ENCODE measurements at places on chromosomes 12 and 14.
A peak's percentile ranks its signal among the peaks of the same experiment; 100 is the strongest.

GRCh38 chr14:60189923-60190840 lies 25.0 kb upstream of the DHRS7 start:
- no peak for DNase-seq

DNA sequence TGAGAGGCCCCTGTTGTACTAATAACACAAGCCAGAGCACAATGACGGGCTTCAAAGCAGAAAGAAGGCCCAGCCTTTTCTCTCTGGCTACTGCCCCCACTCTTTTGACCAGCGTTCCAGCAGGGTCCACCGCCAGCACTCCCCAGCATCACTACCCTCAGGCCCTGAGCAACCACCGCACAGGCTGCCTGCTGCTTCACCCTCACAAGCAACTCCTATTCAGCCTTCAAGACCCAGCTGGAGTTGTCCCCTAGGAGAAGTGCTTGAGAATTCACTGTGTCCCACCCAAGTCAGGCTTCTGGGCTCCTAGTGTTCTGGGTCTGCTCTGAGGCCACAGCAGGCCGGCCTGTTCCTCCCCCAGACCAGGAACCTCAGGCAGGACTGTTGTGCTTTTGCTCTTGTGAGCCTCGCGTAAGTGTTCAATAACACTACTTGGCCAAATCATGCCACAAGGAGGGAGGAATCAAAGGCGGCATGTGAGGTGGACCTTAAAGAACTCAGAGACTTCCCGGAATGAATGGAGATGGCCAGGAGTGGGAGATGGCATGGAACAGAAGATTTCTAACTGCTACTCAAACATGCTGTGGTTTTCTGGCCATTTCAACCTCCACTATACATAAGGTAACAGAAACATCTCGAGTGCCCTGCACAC lies 83.3 kb upstream of the GPR68 start:
- DNase-seq, result no peak

DNA sequence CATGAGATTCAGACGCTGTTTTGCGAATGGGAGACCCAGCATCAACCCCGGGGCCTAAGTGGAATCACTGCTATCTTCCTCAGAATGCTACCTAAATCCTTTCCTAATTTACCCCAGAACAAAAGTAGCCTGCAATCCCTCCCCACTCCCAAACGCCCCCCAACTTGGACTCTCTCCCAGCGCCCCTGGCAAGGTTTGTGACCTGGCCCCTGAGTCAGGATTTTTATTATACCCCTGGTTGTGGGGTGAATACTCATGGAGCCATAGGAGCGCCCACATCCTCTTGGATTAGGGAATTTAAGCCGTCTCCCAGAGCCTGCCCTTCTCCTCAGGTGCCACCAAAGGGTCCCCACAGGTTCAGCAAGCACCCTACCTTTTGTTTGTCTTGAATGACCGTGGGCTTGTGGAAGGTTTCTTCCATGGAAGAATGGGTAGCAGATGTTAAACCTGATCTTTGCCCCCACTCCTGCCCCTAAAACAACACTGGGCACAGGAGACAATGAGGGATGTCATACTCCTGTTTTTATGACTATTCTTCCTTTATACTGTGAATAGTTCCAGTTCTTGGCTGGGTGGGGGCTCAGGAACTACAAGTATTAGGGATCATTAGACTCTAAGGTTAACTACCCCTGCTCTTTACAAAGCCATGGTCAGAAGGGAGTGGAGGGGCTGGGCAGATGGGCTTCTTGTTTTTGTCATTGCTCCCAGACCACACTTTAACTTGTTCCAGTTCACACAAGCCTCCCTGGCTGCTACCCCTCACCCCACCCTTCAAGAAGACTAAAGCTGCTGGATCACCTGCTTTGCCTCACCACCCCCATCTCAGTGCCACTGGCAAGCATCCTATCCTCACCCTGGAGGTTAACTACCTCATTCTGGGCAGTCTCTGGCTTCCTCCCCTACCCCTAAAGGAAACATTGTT lies 630 bp downstream of the MYL6B start:
- no peak for DNase-seq

- no peak for DNase-seq
Measured at GRCh38 chr14:46686652-46687051, 35.1 kb upstream of the RPL10L start.

GRCh38 chr14:100651999-100652508 lies 64.8 kb upstream of the BEGAIN start:
- DNase-seq, result no peak

DNA sequence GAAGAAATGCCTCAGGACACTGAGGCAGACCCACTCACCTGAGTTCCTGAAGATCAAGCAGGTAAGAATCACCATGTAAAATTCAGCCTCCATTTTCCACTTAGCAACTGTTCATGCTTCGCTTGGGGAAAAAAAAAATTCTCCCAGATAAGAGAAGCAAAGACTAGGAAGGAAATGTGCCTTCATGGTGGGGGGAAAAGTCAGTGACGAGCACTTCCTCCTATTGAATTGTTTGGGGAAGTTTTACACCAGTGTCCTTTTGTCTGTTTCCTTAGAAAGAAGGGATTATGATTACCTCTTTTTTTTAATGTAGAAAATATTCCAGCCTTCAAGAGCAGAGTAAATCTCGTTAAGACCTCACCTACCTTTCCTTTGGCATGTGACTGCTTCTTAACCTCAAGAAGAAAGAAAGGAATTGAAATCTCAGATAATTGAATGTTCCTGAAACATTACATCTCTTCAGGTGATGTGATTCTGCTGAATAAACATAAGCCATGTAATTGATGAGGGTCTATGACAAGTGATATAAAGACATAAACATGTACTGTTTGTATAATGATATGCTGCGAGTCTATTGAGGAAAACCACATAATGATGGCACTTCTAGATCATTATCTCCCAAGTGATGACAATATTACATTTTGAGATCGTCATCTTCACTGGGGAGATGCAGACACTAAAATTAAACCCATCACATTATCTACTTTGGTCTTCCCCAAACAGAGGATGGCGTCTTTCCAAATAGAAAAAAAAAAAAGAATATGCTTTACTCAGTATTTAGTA lies at the start of gene PTPRB:
Gene PTPRB, minus strand, starts transcription at position 127 of the 783 bp plus-strand sequence. Its CDS starts 34 bp downstream, at position 93.
- no peak for DNase-seq

DNA sequence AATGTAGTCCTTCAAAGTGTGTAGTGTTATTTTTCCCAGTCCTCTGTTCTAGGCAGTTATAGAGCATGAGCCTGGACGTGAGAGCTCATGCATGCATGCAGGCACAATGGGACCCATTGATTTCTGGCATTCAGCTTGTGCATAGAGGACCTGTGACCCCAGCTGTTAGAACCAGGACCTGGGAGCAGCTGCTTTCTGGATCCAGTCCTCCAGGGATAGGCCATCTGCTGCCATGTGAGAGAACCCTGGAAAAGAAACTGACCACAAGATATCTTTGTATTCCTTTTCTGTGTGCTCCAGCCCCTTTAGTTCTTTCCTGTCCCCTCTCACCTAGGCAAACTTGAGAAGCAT lies 76.9 kb downstream of the SUSD6 start:
- no peak for DNase-seq

DNA sequence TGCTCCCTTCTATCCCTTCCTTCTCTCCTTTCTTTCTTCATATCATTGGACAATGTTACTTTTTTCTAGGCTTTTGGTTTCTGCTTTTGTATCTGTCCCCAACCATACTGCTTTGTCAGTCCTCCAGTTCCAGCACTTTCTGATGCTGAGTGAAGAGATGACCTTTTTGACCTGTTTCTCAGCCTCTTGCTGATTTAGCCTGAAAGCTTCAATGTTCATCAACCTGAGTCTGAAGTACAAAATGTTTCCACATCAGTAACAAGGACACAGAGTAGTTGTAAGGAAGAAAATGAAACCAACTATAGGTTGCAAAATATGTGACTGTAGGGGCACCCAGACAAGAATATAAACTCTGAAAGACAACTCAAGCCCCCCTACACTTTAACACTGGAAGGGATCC lies 25.2 kb upstream of the AKAP6 start:
- no peak for DNase-seq

DNA sequence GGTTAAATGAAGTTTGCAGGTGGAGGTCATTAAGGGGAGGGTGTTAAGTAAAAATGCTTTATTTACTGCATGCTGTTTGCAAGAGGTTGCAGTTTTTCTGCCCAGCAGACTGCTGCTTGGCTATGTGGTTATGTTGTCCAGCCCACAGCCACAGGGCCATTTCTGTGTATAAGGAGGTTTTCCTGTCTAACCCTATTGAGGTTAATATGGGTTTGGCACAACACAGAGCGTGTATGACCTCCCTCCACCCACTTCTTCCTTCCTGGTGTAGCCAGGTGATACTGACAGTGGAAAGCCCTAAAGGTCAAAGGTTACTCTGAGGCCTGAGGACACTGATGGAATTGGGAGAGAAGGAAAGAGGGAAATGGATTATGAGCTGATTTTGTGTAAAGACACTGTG lies 253.7 kb upstream of the PWP1 start:
- DNase-seq, result no peak

DNA sequence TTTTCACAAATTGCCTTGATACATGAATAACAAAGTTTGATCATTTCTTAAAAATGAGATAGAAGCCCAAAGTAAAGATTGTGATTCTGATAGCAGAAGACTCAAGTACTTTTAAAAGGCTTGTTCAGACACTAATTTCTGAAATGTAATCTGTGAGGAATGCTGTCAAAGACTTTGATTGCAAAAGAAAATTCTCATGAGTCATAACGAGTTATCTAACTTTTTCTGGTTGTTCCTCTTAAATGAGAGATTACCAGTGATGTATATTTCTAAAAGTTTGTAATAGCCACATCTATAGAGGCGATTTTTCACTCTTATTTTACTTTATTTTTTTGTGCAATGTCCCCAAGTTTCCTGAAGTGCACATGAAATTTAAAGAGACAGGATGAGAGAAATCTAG lies 7.0 kb downstream of the PYGL start:
- no peak for DNase-seq

DNA sequence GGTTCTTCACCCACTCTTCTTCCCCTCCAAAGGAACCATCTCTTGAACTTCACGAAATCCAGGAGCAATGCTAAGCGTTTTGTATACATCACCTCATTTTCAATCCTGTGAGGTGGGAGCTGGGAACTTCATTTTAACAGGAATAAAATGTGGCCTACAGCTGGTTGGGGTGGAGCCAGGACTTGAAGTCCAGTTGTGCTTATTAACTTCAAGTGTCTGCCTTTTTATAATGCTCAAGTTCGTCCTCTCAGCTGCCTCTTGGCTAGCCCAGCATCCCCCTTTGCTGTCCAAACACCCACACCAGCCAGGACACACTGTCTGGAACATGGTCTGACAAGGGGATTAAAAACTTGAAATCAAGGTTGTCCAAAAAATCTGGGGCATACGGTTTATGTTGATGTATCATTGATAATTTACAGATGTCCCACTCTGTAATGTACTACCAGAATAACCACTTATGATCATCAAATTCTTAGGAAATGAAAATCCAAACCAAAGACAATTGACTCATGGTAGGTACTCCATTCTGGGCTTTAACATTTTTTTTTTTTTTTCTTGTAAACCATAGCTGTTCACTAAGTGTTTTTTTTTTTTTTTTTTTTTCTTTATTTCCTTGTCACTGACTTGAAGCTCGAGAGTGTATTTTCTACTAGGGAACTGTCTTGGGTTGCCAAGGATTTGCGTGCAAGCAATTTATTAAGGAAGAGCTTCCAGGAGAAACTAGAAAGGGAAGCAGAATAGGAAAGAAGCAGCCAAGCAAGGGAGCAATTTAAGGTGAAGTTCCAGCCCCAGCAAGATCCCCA lies 252.3 kb downstream of the EFCAB11 start:
- peak; percentile 87 for DNase-seq

GRCh38 chr12:100564090-100564489 lies 9.4 kb upstream of the GAS2L3 start:
- peak; percentile 33 for DNase-seq

- no peak for DNase-seq
Measured at GRCh38 chr12:113782873-113783272, 183.3 kb downstream of the RBM19 start.

DNA sequence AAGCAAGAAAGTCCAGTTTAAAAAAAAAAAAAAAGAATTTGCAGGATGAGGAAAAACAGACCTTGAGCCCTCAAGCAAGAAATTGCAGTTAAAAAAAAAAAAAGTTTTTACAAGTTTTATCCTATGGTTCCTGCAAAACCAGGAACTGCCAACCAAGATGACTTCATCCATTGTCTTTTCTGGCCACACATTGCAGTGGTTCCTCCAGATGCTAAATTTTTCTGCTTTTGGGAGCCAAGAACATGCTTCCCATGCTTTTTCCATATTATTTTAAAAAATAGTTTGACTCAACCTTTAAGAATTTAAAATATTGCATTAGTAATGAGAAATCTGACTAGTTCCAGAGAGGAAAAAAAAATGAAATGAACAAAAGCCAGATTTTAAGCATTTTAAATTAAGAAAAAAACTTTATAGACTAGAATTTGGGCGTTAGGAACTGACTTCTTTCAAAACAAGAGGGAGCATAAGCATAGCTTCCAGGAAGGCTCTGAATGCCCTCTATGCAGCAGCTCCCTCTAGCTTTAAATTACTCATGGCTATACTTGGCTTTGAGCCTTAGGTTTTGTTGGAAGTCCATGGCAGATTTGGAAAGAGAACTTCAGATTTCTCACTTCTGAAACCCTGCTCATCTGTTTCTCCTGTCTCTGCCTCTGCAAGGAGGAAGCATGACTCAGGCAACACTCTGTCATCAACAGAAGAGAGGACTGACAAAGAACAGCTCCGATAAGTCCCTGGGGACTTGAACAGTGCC lies 124.5 kb downstream of the GPR65 start:
- no peak for DNase-seq

- DNase-seq, result peak; percentile 38
Measured at GRCh38 chr14:71764701-71765382, 167.4 kb upstream of the RGS6 start.

GRCh38 chr14:59275668-59276067 lies 87.2 kb downstream of the DAAM1 start:
- no peak for DNase-seq

- no peak for DNase-seq
Measured at GRCh38 chr12:105670672-105671071, 340.2 kb downstream of the C12orf75 start.

- DNase-seq, result no peak
Measured at GRCh38 chr12:98048326-98048725, 467.1 kb upstream of the TMPO start.

DNA sequence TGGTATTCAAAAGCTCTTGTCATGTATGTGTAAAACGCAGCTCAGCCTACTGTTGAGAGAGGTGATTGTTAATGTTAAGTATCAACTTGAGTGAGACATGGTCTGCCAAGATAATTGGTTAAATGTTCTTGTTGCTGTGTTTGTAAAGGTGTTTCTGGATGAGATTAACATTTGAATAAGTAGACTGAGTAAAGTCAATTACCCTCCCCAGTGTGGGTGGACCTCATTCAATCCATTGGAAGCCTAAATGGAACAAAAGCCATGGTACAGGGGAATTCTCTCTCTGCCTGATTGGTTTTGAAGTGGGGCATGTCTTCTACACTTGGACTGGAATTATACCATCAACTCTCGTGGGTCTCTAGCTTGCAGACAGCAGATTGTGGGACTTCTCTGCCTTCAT lies 63.8 kb upstream of the RERGL start:
- no peak for DNase-seq

DNA sequence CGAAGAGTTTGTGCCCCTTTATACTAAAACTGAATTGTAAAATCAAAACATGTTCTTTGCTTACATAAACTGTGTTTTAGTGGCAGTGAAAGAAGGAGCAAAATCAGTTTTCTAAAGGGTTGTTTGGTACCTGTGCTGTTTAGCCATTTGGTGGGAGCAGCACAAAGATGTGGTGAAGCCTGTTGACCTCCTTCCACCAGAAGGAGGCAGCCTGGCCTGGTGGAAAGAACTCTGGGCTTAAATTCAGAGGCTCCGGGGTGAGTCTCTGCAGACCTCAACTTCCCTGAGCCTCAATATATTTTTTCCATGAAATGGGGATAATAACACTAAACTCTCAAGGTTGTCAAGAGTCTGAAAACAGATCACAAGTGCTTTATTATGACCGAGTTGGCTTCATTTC lies 502.5 kb downstream of the VRK1 start:
- DNase-seq, result no peak

GRCh38 chr12:10397296-10397695 lies 7.5 kb upstream of the KLRK1 start:
- no peak for DNase-seq

Data from hindlimb muscle (tissue), 1 donor.